ENCODE measurements at places on chromosomes 7 and 10.

DNA sequence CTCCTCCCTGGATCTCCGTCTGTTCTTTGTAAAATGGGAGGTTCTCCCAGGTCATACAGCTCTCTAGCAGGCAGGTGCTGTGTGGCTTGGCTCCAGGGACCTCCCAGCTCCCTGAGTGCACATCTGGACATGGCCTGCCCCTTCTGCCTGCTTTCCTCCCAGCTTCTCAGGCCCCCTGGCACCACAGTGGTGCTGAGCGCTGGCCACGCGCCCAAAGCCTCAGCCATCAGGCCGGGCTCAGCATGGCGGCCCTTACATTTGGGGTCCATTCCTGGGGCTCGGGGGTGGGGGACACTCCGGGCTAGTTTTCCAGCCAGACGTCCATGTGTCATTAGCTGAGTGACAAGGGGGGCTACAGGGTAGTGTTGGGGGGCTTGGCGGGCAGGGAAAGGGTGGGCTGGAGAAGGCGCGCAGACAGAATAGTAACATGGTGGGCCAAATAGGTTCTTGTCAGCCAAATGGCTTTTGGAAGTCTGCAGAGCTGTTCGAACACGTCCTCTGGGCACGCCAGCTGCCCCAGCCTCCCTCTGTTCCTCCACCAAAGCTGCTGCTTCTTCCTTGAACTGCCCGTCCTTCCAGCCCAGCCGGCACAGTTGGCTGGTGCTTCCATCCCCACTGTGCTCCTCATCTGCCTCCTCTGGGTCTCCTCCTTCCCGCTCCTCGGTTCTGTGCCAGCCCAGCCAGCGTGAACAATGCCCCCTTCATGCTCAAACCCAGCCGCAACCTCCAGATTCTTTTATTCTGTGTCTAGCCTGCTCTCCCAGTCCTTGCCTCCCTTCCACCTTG, 65.9 kb downstream of the GOLGA7B start:
- DNase-seq, result no peak

DNA sequence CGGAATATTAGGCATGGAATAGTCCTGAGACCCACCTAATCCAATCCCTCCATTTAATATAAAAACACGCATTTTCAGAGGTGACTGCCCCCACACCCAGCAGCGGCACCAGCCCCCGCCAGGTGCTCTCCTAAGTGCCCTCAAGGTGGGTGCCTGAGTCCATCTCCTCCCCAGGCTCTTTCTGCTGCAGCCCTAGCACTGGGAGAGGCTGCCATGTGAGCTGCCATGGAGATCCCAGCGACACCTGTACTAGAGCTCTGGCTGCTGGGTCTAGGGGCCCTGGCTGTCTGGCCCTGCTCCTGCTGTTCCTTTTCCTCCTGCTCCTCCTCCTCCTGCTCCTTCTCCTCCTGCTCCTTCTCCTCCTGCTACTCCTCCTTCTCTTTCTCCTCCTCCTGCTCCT, 191.1 kb upstream of the BMPER start:
- DNase-seq, result no peak

DNA sequence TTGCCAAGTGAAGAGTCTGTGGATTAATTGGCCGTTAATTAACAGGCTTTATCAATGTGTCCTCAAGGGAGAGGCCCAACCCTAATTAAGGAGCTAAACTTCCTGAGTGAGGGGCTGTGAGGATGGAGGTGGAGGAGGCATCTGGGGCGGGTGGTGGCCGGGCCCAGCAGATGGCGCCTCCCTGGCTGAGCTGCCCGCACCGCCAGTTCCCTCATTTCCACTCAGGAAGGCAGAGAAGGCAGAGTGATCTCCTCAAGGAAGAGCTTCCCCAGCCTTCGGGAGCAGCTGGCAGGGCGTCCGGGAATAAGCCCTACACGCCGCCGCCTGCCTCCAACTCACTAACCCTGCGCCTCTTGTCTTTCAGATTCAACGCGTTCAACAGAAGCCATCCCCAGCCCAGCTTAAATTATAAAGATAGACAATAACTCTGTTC, 112.2 kb downstream of the CYTH3 start:
- DNase-seq, result peak; percentile 16

DNA sequence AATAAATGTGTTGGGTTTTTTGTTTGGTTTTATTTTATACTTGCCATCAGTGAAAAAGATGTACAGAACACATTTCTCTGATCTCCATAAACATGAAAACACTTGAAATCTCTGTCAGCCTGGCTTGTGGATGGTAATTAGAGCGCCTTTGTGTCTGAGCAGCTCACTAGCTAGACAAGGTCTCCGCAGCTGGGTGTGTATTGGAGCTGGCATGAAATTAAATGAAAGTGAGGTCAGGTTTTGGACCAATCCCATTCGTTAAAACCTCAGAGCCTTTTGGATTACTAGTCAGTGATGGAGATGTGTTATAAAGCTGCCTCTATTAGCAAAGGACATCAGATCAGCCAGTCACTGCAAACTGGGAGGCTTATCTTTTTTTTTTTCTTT, 2.7 kb downstream of the FRAT1 start:
- DNase-seq, result no peak

DNA sequence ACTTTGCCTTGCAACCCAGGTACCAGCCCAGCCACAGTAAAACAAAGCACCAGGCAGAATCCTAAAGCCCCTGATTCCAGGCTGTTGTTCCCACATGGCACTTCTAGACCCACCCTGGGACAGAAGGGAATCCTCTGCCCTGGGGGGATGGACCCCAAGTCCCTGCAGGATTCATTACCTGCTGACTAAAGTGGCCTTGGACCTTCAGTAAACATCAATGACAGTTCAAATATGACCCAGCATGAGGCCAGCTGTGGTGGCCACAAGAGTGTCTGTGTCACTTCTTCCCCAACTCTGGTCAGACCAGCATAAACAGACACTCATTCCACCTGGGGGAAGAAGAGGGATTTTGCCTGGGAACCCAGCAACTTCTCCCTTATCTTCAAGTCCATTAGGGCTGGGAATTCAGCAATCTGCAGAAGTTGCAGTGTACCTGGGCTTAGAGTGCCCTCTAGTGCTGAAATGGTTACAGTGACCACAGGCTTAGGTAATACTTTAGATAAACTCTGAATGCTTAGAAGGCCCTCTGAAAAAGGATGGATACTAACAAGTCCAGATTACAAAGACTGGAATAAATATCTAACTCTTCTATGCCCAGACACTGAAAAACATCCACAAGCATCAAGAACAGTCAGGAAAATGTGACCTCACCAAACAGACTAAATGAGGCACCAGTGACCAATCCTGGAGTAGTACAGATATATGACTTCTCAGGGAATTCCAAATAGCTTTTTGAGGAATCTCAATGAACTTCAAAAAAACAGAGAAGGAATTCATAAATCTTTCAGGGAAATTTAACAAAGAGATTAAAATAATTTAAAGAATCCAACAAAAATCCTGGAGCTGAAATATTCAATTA, 108.5 kb upstream of the TMEM168 start:
- peak; percentile 47 for DNase-seq

DNA sequence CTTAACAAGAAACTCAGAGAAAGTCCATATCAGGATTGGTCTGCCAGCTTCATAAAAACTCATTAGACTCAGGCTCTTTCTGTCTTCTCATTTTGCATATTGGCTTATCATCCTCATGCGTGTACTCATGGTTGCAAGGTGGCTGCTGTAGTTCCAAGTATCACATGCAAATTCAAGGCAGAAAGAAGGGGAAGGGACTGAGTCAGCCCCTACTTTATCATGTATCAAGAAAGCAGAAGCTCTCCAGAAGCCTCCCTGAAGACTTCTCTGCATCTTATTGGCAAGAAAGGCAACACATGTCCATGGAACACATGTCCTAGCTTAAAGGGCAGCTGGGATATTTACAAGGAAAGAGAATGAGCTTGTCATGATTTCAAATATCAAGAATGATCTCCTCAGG, 19.4 kb upstream of the EZH2 start:
- DNase-seq, result no peak

GRCh38 chr7:15891151-15891881, 204.8 kb upstream of the MEOX2 start:
- no peak for DNase-seq

GRCh38 chr10:74035303-74035702, 37.4 kb downstream of the VCL start:
- DNase-seq, result peak; percentile 20

GRCh38 chr7:24723178-24723530, 34.1 kb downstream of the GSDME start:
- DNase-seq, result no peak

Measured in CD4-positive, alpha-beta T cell treated with Interleukin-12 subunit alpha and Interleukin-12 subunit beta, for 1 hour (primary cell).